ENCODE measurements at places on chromosomes 3 and 15.

- no peak for DNase-seq
Observed at GRCh38 chr3:194936659-194937058, 251.0 kb downstream of the FAM43A start.

- no peak for DNase-seq
Observed at GRCh38 chr3:58979840-58980239, 70.0 kb downstream of the CFAP20DC start.

GRCh38 chr3:194608981-194609380, 24.2 kb downstream of the TMEM44 start:
- DNase-seq: no peak

- no peak for DNase-seq
Observed at GRCh38 chr3:31129241-31129640, 234.8 kb upstream of the GADL1 start.

DNA sequence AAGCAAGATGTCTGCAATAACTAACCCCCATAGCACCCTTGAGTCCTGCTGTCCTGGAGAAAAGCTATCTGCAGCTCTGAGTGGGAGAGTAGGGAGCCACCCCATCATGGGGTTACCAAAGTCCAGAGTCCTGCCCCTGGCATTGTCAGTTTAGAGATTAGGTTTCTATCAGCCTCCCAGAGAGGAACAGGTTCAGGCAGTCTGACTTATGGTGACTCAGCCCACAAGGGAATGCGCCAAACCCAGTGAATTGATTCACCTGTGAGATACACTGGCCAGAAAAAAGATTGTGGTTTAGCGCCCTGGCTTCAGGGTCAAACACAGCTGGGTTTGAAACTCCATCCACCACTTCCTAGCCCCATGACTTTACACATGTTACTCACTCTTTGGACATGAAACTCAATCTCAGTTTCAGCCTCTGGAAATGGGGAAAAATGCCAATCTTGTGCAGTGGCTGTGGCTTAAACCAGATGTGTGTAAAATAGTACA, 263.6 kb upstream of the HES1 start:
- DNase-seq: no peak

DNA sequence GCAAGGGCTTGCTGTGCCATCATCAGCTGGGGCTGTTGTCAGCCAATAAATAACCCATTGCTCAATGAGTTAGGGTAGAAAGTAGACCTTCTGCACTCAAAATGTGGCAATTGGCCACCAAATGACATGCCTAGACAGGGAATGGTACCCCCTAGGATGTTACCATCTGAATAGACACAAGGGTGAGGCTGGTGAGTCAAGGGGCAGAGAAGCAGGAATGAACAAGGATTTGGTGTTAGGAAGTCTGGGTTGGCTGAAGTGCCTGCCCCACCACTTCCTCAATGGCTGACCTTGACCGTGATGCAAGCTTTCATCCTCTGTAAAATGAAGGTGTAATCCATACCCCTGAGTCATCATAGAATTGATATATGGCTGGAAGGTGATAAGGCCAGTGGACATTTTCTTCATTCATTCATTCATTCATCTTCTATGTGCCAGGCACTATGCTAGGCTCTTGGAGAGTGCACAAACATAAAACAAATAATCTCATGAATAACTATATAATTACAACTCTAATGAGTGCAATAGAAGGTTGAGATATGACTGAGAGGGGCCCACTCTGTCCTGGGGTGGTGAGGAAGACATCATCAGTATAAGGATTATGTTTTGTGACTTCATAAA, 4.4 kb upstream of the CA12 start:
- no peak for DNase-seq

GRCh38 chr15:73886717-73887345, 13.5 kb downstream of the TBC1D21 start:
- DNase-seq: no peak

DNA sequence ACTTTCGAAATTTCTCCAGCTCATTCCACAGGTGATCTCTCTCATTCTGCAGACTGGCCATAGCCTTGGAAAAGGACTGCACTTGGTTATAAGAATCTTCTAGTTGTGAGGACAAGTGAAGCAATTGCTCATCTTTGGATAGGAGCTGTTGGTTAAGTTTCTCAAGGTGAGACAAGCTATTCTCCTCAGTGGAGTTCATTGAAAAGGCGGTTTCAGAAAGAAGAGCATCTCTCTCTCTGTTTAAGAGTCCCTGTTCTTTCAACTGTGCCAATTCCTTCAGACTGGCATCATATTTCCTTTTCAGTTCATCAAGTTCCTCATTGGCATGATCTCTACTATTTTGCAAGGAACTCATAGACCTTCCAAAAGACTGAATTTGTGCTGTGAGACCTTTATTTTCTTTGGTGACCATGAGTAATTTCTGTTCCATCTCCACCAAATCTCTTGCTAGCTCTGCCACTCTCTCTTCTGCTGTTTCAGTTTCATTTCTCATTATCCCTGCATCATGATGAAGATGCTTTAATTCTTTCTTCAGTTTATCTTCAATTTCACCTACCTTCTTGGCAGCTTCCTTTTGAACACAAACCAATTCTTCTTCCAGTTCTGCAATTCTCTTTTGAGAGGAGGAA, 30.2 kb upstream of the HCLS1 start:
- DNase-seq: no peak

Measured in cerebellar nuclear complex (tissue), 1 donor.